ENCODE measurements at places on chromosomes 4 and X.
A peak's percentile ranks its signal among the peaks of the same experiment; 100 is the strongest.

- no peak for ATAC-seq
These were observed 151.6 kb downstream of the EMCN start for GRCh38 chr4:100366213-100366612.

GRCh38 chr4:146207410-146207809, 6.9 kb upstream of the REELD1 start:
- ATAC-seq: no peak

GRCh38 chrX:129346574-129346973, 176.7 kb downstream of the SMARCA1 start:
- ATAC-seq: no peak

DNA sequence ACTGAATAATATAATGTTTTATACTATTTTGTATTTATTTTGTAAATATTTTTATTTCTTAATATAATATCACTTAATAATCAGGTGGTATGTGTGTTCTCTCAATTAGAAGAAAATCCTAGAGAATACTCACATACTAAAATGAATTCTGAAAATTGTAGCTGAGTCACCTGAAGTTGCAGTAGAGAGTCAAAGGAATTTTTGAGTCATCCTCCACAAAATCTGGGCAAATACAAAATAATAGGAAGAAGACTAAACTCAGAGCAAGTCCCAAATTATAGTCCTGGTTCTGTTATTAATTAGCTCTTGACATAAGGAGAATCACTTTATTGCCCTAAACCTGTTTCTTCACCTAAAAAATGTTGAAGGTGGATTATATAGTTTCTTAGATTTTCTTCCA, 57.8 kb downstream of the SPATA4 start:
- no peak for ATAC-seq

DNA sequence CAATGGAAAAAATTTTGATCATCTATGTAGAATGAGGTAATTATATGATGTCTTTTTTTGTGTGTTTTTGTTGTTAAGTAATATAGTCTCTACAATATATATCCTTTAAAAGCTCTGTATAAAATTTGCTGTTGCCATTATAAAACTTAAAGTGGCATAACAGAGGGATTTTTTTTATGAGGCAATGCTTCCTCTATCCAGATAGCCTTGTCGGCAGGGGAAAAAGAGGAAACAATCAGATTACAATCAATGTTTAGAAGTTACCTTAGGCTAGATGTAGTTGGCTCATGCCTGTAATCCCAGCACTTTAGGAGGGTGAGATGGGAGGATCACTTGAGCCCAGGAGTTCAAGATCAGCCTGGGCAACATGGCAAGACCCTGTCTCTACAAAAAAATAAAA, 86.8 kb downstream of the DIAPH2 start:
- no peak for ATAC-seq

DNA sequence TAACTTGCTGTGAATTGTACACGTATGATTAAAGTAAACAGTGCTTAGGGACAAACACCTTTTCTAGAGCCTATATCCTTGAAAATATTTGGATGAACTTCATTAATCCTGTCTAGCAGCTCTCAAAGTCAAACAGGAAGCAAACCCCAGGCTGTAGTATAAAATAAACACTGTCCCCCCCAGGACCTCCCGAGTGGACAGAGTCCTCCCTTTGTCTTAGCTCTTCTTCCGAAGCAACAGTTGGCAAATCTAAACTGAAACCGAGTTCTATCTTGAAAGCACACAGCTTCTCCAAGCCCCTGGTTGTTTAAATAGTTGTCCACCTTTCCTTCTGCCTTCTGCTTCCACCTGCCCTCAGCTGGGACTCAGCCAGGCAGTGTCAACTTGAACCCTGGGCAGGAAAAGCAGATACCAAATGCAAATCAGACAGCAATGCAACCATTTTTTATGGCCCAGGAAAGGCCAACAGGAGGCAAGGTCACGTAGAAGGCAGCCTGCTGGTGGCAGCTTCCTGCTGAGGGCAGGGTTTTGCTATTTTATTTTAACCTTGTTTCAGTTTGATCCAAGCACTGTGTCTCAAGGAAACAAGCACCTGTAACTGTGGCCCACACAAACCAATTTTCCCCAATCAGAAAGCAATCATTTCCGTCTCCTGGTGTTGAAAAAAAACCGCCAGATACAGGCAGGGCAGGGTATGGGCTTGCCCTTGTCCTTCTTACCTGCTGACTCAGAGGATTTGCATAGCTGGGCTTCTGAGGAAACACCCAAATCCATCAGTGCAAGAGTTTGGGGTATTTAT, 110.3 kb upstream of the KIT start:
- ATAC-seq: peak; percentile 78

GRCh38 chrX:9091258-9091657, 57.3 kb upstream of the FAM9B start:
- ATAC-seq: no peak

DNA sequence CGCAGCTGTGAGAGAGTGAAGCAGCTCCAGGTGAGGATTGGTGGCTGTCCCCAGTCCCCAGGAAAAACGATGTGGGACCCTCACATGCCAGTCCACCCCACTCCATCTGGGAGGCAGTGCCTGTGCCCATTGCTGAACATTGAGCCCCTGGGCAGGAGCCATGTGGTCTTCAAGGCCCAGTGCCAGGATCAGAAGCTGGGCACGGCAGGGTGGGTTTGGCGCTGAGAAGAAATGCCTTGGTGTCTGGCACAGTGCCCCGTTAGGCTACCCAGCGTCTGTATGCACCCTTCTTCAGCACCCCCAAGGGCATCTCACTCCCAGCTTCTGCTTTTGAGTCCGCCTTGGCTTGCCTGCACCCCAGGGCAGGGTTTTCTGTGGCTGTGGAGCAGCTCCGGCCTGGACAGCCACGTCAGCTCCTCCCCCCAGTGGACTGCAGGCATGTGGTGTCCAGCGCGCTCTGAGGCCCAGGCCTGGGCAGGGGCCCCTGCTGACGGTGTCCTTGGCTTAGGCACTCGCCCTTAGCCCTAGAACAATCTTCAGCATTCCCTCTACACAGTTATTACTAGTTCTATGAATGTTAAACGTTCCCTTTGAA, 28.6 kb downstream of the RGS12 start:
- ATAC-seq: no peak

DNA sequence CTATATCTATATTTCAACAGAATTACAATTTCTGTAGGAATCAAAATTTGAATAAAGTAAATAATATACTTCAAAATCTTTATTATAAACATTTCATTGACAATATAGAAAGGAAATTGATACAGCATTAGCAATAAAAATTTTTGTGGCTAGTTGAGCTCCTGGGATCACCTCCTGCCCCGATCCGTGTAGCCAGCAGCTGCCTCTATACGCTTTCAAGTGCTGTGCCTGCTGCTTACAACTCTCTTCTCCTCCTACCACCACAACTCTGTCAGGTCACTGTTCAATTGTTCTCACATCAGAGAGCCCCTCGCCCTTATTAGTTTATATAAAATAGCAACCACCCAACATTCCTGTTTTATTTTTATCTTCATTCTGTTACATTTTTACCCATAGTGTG, 27.6 kb downstream of the INPP4B start:
- ATAC-seq: no peak

DNA sequence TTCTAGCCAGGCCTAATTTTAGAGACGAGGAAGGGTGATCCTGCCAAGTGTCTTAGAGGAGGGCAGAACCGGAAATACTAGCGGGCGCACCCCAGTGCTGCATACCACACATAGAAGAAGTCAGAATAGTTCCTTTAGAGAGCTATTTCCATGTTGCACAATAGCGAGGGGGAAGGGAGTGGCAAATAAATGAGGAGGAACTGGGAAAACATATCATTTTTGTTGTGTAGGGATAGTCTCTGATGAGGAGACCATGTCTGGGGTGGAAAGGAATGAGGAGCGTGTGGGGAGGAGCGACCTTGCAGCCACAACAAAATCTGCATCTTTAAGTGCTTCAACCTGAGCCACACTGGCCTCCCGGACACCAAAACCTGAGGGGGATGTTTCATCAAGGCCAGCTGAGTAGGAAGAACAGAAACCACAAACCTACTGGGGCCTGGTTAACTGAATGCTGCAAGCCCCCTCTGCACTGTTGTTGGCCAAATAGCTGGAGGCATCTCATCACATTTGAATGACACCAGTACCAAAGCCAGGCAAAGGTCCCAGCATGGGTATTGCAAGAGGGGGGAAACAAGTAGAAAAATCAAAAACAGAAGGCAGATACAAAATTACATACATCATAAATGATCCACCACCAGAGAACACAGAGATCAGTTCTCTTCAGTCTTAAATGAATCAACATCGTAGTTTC, 26.7 kb upstream of the C1QTNF7 start:
- ATAC-seq: peak; percentile 70

DNA sequence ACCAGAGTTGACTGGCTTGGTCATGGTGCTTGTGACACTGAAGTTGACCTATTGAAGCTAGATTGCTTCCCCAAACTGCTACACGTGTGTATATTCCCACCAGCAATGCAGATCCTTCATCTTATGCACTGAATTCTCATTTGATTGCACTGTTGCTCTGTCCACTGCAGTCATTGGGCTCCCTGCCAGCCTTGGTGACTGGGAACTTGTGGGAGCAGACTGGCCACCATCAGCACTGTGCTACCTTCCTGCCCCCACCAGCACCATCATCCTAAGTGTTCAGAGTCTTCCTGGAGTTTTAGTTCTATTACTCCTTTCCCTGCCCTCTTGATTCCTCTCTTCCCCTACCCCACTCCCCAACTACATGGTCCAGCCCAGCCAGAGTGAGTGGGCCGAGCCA, 117.7 kb upstream of the PRPS2 start:
- no peak for ATAC-seq

All from activated T-helper 17 cell treated with anti-CD3 and anti-CD28 coated beads, Interleukin-2, amount 50 U/mL, for 72 hours (primary cell).